ENCODE measurements at places on chromosomes 13 and 19.

DNA sequence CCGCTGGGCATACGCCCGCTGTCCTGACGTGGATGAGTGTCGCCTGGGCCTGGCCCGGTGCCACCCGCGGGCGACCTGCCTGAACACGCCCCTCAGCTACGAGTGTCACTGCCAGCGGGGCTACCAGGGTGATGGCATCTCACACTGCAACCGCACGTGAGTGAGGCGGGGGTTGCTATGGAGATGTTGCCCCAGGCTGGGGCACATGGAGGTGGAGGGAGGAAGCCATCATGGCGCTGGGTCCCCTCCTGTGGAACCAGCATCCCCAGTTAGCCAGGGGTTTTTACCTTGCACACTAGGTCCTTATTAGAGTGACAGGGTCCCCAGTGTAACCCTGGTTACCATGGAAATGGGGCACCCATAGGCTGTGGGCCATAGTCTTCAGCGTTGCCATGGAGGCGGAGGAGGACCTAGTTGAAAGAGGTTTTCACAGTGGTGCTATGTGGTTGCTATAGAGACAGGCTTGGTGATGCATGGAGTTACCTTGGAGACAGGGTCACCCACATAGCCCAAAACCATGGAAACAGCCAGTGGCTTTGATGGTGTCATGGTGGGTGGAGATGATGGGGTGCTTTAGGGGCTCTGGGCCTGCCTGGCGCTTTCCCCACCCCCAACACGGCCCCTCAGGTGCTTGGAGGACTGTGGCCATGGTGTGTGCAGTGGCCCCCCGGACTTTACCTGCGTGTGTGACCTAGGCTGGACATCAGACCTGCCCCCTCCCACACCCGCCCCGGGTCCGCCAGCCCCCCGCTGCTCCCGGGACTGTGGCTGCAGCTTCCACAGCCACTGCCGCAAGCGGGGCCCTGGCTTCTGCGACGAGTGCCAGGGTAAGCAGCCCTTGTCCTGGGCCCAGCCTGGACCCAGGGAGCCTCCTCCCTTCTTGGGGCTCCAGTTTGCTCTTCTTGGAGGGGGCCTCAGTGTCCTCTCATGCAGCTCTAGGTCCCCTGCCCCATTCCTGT, 27.1 kb downstream of the MEGF8 start:
- peak; percentile 81 for DNase-seq

DNA sequence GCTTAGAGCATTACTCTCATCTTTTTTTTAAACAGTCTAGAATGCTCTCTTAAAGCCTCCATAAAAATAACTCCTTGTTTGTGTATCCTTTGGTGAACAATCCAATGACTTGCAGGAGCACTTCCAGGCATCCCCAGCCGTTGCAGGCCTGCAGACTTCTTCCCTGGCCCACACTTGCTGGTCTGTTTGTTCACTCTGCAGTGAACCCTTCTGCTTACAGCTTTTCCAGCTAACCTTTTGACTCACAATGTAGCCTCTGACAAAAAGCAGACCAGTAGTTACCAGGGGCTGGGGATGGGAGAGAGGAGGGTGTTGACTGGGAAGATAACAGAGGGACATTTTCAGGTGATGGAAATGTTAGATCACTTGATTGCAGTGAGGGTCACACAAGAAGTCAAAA, 9.1 kb downstream of the GPR42 start:
- no peak for DNase-seq

GRCh38 chr19:1470305-1471009, 8.6 kb downstream of the C19orf25 start:
- peak; percentile 80 for DNase-seq

GRCh38 chr13:43676320-43676719, 110.5 kb downstream of the ENOX1 start:
- no peak for DNase-seq

- DNase-seq = no peak
Measured at GRCh38 chr13:65940720-65941119, 1289.4 kb downstream of the PCDH9 start.

DNA sequence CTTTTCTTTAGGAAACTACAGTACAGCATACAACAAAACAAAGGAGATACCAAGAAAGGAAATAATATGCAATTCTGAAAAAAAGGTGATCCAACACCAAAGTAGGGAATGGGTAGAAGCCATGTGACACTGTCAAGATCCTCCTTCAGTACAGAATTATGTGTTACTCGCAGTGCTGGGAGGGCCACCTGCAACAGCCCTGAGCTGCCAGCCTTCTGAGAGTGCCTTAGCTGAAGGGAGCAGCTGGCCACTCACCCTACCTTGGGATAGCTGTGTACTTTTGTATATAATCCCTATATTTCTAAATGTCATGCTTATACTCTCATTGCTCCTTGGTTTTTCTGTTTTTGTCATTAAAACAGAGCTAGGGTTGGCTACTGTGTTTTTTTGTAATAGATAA, 1518.2 kb upstream of the PCDH20 start:
- DNase-seq = no peak

- DNase-seq = peak; percentile 49
Measured at GRCh38 chr19:35975608-35976214, 19.3 kb upstream of the SDHAF1 start.

DNA sequence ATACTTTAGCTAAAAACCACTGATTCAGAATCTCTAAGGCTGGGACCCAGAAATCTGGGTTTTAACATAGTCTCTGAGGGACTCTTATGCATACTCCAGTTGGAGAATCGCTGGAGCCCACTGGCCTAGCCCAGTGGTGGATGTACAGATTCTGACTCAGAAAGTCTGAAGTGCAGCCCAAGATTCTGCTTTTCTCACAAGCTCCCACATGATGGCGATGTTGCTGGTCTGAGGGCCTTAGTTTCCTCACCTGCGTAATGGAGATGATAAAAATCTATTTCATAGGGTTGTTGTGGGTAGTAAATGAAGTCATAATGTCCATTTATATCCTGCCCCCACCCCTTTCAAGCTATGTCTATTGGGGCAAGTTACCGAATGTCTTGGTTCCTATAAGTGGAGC, 7.7 kb upstream of the CDADC1 start:
- peak; percentile 74 for DNase-seq

DNA sequence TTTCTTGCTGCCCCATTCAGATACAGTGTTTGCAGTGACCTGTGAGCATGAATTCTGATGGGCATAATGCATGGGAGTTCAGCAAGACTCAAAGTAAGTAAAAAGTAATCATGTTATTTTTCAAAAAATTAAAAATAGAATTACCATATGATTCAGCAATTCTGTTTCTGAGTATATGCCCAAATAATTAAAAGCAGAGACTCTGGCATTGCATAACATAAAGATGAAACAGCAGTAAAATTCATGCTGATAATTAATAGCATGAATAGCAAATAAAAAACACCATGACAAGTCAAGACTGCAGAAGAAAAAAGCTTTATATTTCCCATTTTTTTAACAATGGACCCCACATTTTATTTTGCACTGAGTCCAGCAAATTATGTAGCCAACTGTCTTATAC, 21.3 kb downstream of the RNF6 start:
- no peak for DNase-seq

GRCh38 chr13:63449550-63449949, 2033.9 kb upstream of the PCDH20 start:
- no peak for DNase-seq
